ENCODE measurements at places on chromosomes 2 and 18.

DNA sequence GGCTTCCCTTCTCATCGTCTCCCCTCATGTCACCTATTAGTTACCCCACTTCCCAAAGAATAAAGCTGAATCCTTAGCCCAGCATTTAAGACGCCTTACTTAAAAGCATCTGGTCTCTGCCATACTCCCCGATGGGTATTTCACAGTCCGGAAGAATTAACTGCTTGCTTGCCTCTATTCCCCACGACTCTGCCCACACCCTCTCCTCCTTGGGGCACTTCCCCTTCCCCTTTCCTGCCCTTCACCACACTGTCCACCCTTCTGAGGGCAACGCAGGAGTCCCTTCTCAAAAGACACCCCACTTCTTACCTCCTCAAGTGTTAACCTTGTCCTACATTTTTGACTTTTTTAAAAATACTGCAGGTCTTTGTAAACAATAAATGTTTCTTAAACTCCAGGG lies 60.1 kb upstream of the RMP24 start:
- no peak for DNase-seq

GRCh38 chr2:71944183-71944550 lies 203.5 kb downstream of the CYP26B1 start:
- no peak for DNase-seq

GRCh38 chr2:32712870-32713269 lies 85.0 kb downstream of the TTC27 start:
- no peak for DNase-seq

DNA sequence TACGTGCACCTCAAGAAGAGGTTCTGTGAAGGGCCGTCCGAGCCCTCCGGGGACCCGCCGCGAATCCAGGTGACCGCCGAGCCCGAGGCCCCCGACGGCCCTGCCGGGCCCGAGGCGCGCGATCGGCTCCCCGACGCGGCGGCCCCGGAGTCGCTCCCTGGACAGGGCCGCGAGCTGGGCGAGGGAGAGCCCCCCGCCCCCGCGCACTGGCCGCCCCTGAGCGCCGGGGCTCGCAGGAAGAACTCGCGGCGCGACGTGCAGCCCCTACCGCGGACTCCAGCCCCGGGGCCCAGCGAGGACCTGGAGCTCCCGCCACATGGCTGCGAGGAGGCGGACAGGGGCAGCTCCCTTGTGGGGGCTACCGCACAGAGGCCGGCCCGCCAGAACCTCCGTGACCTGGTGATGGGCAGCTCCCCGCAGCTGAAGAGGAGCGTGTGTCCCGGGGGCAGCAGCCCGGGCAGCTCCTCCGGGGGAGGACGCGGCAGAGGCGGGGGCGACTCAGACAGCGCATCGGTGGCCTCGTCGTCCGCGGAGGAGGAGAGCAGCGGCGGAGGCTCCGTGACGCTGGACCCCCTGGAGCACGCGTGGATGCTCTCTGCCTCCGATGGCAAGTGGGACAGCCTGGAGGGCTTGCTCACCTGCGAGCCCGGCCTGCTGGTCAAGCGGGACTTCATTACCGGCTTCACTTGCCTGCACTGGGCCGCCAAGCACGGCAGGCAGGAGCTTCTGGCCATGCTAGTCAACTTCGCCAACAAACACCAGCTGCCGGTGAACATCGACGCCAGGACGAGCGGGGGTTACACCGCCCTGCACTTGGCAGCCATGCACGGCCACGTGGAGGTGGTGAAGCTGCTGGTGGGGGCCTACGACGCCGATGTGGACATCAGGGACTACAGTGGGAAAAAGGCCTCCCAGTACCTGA lies 812 bp downstream of the SOWAHC start:
- DNase-seq, result peak; percentile 42

DNA sequence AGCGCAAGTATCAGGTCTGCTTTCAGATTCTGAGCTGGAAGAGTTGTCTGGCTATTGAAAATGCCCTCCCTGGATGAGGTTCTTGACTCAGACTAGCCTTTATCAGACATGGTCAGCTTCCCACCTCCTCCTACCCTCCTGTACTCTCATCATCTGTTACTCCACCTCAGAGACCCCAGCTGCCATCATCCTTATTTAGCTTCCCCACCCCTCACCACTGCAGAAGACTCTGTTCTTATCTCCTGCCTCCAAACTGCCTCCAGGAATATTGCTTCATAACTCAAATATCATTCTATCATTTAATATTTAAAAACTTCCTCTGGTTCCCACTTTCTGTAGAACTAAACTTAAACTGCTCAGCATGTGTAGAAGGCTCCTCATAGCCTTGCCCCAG lies 31.1 kb upstream of the PPP3R1 start:
- no peak for DNase-seq

GRCh38 chr18:26568926-26569665 lies 20.7 kb upstream of the KCTD1 start:
- no peak for DNase-seq

GRCh38 chr2:230068651-230069055 lies at the start of gene SLC16A14:
TSS of gene SLC16A14 (minus strand) at chr2:230068924. CDS start at chr2:230059352, 9,572 bp downstream.
- DNase-seq, result peak; percentile 85

DNA sequence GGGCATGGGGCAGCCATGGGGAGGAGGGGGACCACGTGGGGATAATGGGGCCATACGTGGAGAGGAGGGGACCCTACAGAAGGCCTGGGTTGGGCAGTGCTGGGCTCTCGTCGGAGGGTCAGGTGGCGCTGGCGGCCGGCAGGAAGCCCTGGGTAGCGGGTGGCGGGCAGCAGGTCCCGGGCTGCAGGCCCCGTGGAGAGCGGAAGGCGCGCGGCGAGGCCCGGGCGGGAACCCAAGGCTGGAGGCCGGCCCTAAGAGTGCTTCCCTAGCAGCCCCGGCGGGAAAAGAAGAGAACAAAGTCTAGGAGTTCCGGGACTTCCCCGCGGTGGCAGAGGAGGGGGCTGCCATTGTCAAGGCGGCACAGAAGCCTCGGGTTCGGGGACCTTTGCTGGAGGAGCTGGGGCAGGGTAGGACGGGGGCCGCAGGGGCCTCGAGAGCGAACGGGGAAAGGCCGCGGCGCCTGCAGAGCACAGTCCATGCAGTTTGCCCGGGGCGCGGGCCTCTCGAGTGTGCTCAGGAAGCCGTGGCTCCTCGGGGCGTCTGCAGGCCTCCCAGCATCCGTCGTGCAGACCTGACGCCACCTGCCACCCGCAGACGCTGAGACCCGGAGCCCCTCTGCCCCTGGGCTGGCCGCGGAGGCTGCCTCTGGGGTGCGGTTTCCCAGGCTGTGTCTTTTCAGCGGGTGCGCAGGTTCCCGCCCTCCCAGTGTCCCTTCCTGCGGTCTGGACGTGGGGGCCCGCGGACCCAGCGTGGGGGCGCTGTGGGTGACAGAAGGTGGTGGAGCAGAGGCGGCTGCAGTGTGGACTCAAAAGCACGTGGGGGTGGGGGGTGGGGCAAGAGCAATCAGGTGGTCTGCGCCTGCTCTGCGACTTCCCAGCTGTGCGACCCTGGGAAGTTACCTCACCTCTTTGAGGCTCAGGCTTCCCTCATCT lies 19.4 kb upstream of the NCL start:
- peak; percentile 40 for DNase-seq

DNA sequence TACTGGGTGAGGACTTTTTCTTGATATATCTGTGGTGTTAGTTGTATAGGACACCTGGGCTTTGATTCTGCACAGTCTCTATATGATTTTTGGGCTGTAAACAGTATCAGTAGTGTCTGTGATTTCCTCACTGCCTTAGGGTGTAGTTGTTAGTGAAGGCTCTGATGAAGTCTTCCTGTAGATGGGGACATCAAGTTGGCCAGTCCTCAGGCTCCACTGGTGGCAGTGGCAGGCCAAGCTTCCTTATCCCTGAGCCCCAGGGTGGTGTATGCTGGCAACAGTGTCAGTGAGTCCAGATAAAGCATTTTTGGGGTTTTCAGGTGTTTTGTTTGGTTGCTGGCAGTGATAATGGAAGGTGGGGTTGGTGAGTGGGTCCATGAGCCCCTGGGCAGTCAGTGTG lies 961.4 kb downstream of the DSC3 start:
- no peak for DNase-seq

DNA sequence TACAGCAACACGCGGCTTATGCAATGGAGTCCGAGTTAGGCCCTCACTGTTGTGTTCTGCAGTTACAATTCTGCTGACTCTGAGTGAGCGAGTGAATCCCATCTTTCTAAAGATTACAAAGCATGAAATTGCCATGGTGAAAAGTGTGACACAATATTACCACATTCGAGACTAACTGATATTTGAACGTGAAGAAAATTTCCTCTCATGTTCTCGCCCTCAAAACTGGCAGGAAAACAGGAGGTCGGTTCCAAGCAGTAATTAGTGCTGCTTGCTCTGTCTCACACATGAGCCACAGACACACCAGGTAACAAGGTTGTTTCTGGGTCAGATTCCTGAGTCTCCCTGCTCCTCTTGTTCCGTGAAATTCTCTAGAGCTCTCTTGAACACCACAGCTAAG lies 93.7 kb upstream of the RIOK3 start:
- DNase-seq, result no peak

- no peak for DNase-seq
These were observed 305.4 kb upstream of the CWC22 start for GRCh38 chr2:180312542-180312941.

Measured in lung (tissue), 17 donors.